Body of pancreas (tissue), 4 donors: ENCODE measurements at places on chromosomes 4 and X. TPM values are rescaled to one million over a fixed set of nuclear protein-coding genes. Genes with fewer than 3 reads are reported as not detected.

The SPANXA2 gene
- total RNA-seq, result not detected

The STOX2 gene
- 15.8 TPM for total RNA-seq

The GLOD5 gene
- total RNA-seq, result not detected

DNA sequence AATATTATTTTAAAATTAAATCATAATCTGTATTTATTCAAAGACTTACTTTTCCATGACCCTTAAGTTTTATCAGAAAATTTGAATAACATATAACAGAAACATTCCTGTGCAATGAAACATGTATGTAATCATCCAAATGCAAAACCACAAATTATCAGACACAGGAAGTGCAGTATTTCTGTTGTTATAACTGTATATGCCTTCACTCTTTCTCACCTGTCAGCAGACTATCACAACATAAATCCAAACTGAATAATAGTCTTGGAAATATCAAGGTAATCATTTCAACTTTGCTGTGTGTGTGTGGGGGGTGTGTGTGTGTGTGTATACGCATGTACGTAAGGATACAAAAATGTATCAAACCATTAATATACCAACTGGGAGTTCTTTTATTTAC lies 285.9 kb downstream of the SLC7A11 start:
- no peak for DNase-seq

The NLGN4X gene
- 1.0 TPM for total RNA-seq

- no peak for DNase-seq
Observed at GRCh38 chr4:158163941-158164767, 8.7 kb downstream of the GASK1B start.

DNA sequence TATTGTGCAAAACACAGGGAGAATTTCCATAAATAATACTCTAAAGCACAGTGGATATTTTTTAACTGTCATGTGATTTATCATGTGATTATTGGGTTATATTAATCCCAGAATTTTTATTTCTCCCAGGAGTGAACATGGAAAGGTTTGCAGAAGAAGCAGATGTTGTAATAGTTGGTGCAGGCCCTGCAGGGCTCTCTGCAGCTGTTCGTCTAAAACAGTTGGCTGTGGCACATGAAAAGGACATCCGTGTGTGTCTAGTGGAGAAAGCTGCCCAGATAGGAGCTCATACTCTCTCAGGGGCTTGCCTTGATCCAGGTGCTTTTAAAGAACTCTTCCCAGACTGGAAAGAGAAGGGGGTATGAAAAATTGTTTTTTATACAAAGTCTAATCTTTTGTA lies 10.0 kb downstream of the ETFDH start:
- no peak for DNase-seq

DNA sequence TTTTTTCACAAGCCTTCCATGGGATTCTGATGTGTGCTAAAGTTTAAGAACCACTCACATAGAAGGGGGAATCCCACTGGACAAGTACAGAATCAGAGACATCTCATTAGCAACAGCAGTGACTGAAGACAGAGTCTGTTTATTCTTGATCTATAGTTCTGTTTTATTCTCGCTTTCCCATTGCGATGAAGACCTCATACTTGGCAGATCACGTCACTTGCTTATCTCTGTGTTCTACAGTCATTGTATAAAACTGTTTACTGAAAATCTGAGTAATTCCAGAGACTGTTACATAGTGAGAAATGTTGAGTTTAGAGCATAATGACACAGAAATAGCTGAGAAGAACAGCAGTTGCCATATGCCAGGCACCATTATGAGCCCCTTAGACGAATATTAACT lies 185.5 kb downstream of the PTTG2 start:
- no peak for DNase-seq

The FAM47E gene
- 10.1 TPM for total RNA-seq

GRCh38 chrX:133561251-133561650 lies 146.0 kb upstream of the GPC4 start:
- DNase-seq, result no peak
